T follicular helper cell (primary cell): ENCODE measurements at places on chromosomes 12 and 14.

DNA sequence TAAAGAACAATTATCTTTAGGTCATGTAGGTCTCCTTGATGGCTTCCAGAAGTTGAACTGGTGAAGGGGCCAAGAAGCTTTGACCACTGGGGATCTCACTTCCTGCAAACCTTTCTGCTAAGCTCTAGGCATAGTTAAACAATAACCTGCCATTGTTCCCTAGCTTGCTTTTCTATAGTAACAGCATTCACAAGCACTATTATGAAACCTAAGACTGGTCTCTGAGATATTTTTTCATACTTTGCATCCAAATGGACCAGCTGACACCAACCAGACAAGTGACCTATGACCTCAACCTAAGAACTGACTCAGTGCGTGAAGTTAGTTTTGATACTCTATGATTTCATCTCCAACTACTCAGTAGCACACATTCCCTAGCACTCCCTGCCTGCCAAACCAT is 129.1 kb downstream of the PTPRB start:
- no peak for DNase-seq

GRCh38 chr14:72909163-72909562 is 15.3 kb upstream of the DPF3 start:
- no peak for DNase-seq

- no peak for DNase-seq
These were observed 202.5 kb downstream of the VRK1 start for GRCh38 chr14:96999654-97000155.

- DNase-seq, result no peak
These were observed 465.2 kb downstream of the PCNX1 start for GRCh38 chr14:71372411-71372838.
